RPMI7951 (cell line): ENCODE measurements at places on chromosomes 2 and 18.

DNA sequence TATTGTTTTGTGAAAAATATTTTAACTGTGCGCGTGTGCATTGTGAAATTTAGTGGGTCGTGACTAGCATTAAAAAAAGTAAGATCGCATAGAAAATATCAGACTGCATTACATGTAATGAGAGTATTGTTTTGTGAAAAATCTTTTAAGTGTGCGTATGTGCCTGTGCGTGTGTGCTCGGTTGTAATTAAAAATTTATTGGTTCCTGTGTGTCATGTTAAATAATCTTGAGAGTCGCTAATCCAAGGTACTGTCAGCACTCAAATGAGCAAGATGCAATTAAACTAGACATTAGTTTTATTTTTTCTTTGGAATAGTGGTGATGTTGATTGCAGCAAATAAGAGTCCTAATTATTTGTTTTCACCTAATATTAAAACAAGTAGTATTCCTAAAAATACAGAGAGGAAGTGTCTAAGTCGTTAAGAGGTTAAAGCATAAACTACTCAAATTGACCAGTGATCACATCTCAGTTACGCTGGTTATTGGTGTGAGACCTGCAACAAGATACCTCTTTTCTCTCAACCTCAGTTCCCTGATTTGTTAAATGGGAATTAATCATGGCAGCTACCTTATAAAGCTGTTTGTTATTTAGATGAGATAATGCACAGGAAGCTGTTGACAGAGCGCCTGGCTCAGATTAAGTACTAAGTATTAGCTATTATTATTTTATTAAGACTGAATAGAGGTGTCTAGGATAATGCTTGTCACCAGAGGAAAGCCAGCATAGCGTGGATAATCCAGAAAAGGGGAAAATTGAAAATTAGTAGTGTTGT lies 1.9 kb downstream of the ZDBF2 start:
- no peak for DNase-seq

- peak; percentile 62 for DNase-seq
Observed at GRCh38 chr2:109290887-109291643, 162.1 kb downstream of the SH3RF3 start.

GRCh38 chr2:63975437-63976124 lies 43.6 kb downstream of the VPS54 start:
- DNase-seq, result no peak

DNA sequence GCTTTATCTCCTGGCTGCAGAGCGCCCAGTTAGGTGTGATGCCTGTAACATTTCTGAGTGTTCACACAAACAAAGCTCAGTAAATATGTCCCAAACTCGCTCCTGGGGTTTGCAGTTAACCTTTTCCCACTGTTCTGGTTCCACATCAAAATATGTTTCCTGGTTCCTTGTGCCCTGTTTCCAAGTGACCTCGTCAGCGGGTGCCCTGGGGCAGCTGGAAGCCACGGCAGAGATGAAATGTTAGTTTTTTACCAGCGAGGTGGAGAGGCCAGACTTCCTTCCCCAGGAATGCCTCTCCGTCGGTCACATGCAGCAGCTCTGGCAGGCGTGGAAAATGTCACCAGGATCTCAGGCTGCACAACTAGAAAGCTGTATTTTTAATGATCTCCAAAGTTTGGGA lies 18.2 kb downstream of the NFATC1 start:
- DNase-seq, result no peak

- no peak for DNase-seq
Observed at GRCh38 chr2:100045000-100045399, 97.4 kb downstream of the AFF3 start.

DNA sequence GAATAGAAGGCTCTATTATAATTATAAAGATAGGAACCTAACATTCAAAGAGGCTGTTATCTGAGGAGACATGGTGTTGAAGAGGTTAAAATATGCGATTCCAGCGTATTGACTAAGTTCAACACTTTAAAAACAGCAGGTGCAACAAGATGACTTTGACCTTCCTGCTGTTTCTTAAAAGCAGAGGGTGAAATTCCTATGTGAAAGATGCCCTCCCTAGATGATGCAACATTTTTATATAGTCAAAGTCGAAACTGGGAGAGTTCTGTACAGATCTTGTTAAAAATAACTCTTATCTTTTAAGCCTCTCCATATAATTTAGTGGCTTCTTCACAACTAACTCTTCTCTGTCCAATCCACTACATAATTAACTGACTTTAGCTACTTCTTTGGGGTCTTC lies 4.4 kb upstream of the ACKR3 start:
- no peak for DNase-seq

DNA sequence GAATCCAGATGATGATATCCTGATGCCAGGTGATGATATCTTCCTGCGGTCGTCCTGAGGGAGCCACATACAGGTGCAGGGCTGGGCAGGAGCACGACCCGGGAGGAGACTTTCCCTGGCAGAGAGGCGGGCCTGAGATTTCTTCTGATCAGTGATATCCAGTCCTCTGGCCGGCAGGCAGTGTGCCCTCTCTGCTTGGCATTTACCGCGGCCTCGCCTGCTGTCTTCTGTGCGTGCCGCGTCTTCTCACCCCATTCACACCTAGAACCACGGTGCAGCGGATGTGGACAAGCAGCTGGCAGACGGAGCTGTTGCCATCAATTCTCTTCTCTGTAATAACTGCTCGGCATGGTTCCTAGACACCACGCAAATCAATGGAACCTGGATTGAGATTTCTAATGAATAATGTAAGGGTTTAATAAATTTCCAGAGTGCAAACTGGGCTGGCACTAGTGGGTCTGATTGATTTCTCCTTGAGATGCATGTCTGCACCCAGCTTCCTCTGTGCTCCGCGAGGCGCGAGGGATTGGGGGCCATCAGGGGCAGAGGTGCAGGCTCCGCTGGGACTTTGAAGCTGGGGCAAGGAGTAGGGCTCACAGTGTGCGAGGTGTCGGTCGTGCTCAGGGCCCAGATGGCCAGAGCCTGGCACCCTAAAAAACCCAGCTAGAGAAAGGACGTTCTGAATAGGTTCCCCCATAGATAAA lies 208.9 kb upstream of the HDAC4 start:
- no peak for DNase-seq

GRCh38 chr2:236164201-236164924 lies 3.8 kb downstream of the GBX2 start:
- no peak for DNase-seq

GRCh38 chr2:236510034-236510433 lies 59.6 kb upstream of the ACKR3 start:
- DNase-seq, result no peak

DNA sequence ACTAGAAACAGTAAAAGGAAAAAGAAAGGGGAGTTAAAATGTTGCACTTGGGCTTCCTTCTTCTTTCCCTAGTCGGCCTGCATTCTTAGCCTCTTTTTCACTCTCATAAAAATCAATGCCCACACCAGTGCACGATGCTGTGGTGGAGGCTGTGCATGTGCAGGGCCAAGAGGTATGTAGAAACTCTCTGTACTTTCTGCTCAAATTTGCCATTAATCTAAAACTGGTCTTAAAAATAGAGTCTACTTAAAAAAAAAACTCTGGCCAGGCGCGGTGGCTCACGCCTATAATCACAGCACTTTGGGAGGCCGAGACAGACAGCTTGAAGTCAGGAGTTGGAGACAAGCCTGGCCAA lies 11.1 kb downstream of the TRAPPC8 start:
- DNase-seq, result no peak

GRCh38 chr2:136239079-136239685 lies 121.2 kb upstream of the CXCR4 start:
- DNase-seq, result no peak

DNA sequence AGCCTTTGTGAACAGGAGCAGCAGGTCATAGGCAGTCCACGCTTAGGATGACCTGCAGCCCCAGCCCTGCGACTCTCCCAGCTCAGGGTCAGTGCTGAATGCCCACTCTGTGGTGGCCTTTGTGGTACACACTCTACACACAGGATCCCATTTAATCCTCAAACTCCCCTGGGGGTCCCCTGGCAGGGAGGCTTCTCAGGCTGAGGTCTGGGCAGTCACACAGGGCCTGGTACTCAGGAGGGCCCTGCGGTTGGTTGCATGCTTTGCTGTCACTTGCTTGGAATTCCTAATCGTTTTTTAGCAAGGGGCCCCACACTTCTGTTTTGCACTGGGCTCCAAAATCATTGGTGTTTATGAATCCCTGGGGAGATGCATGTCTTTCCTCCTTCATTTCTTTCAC lies 113.0 kb downstream of the EML6 start:
- DNase-seq, result no peak

- DNase-seq, result no peak
Observed at GRCh38 chr18:78240627-78241252, 738.9 kb upstream of the SALL3 start.

- DNase-seq, result peak; percentile 35
Observed at GRCh38 chr2:134408791-134409190, 154.9 kb downstream of the MGAT5 start.

DNA sequence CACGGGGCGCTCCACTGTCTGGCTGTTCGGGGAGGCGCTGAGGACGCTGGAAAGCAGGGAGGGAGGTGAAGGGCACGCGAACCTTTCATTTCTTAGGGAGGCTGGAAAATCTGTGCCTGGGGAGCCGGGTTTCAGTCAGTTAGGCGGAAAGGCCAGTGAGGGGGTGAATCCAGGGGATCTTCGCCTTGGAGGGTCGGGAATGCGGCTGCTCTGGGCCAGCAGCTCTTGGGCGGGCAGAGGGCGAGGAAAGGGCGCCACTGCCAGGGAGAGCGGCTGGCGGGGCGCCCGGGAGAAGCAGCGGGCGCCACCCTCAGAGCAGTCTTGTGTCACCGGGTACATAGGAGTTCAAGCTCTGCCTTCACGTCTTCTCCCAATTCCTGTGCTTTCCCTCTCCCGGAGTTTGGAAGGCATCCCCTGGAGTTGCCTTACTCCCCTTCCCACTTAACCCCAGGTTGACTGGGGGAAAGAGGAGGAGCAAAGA lies 1.4 kb downstream of the CCDC85A start:
- DNase-seq, result no peak

DNA sequence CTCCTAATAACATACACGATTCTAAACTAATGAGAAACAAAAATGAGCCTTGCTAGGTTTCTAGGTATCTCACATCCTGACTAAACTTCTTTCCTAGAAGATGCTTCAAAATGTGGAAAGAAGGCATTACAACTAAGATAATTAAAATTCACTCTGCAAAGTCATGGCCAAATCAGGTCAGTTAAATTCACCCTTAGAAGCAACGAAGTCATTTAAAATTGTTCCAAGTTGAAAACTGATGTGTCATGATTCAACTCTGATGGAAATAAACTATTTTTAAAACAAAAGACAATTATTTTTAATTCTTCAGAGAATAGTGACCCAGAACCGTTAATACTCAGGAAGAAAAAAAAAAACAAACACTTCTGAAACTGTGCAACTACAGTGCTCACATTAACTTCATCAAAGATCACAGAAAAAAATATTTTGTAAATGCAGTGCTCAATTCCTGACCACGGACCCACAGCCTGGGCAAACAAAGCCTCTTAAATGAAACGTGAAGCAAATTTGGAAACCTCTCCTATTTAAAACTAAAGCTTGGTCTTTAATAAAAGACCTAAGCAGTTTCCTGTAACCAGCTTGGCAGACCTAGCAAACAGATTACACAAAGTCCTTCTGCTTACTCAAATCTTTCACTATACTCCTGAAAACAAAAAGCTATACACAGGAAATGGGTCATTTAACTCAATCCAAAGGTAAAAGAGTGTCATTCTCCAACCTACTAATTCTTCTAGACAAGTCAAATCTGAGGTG lies 39.0 kb downstream of the CHN1 start:
- peak; percentile 24 for DNase-seq

DNA sequence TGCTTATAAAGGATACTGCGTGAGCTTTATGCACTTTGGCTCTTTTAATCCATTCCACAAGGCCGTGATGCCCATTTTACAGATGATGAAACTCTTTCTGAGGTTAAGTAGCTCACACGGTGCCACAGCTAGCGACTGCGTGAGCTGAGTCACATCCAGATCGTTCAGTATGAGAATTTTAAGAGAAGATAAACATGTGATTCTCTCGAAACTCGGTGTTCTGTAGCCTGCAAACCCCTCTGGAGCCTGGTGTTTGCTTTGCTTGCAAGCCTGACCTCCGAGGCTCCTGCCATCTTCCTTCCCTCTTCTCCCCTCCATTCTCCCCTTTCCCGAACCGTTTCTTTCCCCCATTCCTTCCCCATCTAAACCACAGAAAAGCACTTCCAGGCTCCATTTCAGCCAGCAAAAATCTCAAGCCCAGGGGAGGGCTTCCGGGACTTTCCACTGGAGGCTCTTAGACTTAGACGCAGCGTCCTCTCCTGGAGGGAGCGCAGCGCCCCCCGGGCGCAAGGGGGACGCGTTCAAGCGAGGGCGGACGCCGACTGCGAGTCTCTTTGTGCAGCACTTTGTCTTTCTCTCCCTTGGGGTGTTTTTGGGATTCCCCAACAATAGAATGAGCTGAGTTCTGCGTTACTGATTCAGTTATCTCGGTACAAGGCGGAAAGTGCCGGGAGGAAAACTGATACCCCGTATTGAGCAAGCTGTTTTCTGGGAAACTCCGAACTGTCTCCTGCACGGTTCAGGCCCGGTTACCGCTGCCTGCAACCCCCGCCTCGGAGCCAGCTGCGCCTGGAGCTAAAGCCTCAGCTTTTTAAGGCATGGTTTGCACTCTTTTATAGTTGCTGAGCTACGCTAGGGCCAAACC lies 38.0 kb downstream of the CYP1B1 start:
- peak; percentile 85 for DNase-seq

GRCh38 chr2:231720987-231721966 lies 13.0 kb downstream of the PTMA start:
- DNase-seq, result no peak

DNA sequence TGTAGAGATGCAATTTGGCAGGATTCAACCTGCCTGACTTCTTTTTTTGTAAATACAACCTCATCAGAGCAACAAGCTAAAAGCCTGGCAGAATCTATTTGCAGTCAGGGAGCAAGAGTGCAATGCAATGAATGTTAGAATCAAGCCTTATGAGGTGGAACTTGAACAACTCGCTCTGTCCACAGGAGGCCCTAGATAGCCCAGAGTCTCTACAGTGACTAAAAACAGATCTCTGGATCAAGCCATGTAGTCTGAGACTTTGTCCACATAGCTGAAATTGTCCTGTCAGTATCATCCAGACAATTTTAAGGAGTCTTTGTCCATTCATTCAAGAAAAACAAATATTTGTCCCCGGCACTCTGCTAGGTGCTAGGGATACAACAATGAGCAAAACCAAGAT lies 32.0 kb upstream of the CDK5R2 start:
- no peak for DNase-seq

GRCh38 chr2:152493945-152494528 lies 159.1 kb downstream of the FMNL2 start:
- no peak for DNase-seq

DNA sequence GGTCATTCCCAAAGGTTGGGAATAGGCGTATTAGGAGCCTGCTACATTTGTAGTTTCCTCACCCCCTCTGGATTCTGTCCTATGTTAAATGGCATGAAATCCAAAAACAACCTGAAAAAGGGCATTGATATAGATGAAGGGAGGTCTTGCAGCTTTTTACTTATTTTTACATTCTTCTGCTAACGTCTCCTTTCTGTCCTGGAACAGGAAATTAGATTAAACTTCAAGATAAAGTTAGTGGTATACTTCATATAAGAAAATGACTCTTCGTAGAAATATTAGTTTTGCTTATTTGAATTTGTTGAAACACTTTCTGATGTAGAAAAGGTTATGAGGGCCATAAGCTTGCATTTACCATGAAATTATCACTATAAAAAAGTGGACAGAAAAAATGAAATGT lies 694.5 kb downstream of the ADCYAP1 start:
- no peak for DNase-seq
